RPMI7951 (cell line): ENCODE measurements at places on chromosomes 3 and 15.
A peak's percentile ranks its signal among the peaks of the same experiment; 100 is the strongest.

- DNase-seq = no peak
Measured at GRCh38 chr3:53092216-53092615, 38.0 kb downstream of the RFT1 start.

DNA sequence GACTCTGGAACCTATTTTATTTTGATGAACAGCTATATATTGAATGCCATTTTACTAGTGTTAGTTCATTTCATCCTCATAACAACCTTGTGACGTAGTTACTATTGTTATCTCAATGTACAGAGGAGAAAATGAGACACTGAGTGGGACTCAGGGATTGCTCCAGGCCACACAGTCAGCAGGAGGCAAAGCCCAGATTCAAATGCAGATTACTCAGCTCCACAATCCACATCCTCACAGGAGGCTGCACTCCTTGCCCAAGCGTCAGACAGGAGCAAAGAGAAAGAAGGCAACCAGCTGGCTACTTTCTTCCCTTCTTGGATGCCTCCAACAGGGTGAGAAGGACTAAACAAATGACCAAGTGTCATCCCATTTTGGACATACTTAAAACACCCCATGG lies 92.0 kb upstream of the CCDC54 start:
- DNase-seq = peak; percentile 74

- peak; percentile 94 for DNase-seq
Measured at GRCh38 chr3:189457201-189457607, 174.0 kb upstream of the TP63 start.

DNA sequence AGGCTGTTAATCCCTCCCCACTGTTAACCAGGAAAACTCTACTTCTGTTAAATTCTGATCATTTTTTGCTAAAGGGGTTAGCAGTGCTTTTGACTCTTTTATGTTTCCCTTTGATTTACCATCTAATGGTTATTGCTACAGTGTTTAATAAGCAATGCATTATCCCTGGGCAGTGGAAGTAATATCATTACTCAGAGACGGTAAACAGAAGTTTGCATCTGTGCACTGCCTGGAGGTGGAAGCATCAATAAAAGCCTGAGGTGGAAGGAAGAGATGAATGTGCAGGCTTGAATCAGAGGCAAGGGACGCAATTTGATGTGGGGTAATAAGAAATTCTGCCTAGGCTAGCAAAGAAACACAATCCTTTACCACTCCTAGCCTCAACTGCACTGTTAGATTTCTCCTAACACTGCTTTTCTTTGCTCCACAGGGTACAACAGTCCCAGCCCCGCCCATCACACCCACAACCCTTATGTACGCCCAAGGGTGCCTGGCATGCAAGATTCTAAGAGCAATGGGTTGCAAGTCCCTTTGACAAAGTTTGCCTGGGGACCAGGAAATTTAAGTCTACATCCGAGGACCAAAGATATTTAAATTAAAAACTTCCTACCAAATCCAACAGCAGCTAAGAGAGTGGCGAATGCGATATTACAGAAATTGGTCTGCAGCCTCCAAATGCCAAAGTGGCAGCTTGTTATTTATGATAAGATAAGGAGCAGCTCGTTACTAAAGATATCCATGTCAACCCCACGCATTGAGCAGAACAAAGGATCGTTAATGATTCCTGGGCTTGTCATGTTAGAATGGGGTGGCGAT lies 261.4 kb downstream of the FHIT start:
- DNase-seq = no peak

DNA sequence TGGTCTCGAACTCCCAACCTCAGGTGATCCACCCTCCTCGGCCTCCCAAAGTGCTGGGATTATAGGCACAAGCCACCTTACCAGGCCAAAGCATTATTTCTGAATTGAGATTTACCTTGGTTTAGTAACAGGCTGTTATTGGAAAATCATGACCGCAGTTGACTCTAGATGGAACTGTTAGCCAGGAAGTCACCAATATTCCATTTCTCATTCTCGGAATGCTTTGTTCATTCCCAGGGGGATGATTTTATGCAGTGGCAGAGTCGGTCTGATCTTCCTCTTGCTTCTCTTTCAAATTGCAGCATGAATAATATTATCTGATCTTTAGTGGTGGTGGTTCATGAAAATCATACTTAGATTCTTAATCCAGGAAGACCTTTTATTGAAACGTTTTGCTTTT lies 195.5 kb upstream of the MBNL1 start:
- no peak for DNase-seq

- DNase-seq = no peak
Measured at GRCh38 chr3:101964861-101965260, 115.5 kb downstream of the NFKBIZ start.

DNA sequence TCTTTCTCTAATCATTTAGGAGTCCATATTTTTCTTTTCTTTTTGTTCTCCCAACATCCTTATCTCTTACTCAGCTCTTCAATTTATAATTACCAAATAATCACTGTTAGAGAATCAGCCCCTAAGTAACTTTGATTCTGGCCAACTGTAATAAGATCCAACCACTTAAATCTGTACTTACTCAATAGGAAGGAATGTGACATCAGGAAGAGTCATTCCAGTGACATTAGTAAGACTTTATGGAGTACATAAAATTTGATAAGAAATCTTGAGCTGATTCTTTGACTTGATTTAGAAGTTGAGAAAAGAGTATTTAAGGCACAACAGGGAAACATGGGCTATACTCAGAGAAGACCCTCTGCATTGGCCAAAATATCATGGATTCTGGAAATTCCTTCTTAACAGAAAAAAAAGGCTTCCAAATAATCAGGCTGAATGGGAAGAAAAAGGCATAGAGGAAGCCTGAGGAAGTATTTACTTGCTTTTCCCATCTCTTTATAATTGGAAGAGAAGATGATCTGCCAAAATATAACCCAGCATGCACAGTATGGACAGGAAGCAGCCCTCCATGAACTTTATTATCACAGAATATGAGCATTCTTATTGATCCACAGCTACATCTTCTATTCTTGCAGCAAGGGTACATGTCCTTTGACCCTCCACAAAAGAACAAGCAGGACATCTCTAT lies 289.7 kb upstream of the TPRG1 start:
- peak; percentile 90 for DNase-seq

DNA sequence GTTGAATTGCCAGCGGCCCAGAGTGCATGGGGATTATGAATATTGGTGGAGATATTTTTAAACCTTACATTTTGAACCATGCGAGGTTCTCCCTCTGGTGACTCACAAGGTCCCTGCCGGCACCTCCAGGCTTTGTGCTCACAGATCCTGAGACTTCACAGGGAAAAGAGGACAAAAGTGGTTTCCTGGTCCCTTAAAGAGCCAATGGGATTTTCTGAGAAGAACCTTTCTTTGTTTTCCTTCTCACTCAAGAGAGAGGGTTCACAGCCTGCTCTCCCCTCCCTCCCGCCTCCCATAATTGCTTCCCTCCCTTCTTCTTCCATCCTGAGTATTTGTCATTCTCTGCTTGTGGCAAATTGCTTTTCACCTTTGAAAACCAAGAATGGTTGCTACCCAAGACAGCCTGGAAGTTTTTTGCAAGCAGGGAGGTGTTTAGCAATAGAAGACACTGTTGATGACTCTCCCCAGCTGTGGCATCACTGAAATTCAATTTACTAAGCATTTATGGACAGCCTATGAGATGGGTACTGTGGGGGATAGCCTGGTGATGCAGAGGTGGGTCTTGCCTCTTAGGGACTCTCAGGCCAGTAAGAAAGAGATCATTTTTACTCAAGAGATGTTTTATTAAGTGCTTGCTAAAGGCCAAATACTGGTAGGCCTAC lies 76.6 kb downstream of the CPN2 start:
- peak; percentile 76 for DNase-seq

GRCh38 chr3:31932990-31933389 lies 48.1 kb downstream of the OSBPL10 start:
- no peak for DNase-seq

GRCh38 chr15:67303490-67304363 lies 49.1 kb downstream of the IQCH start:
- DNase-seq = peak; percentile 38

- no peak for DNase-seq
Measured at GRCh38 chr3:31240466-31240865, 292.3 kb upstream of the STT3B start.

GRCh38 chr3:31713816-31714215 lies 181.1 kb downstream of the STT3B start:
- no peak for DNase-seq

GRCh38 chr3:185746470-185746869 lies 78.4 kb downstream of the IGF2BP2 start:
- no peak for DNase-seq

- no peak for DNase-seq
Measured at GRCh38 chr15:55218056-55218455, 21.3 kb upstream of the RSL24D1 start.

DNA sequence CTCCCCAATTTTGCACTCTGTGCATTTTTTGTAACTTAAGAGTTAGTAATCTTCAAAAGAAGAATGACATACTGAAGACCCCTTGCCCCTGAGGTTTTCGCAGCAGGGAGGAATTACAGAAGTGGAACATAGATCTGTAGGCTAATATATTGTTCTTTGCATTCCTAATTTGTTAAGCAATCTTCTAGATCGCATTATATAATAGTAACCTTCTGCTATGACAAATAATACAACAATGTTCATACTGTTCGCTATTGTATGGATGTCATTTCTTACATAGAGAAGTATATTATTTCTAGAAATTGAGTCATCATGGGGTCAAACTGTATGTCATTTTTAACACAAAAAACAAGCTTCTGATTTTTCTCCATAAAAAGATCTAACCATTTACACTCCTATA lies 95.8 kb upstream of the TGFBR2 start:
- no peak for DNase-seq

- no peak for DNase-seq
Measured at GRCh38 chr3:42511736-42512135, 9.3 kb downstream of the VIPR1 start.

DNA sequence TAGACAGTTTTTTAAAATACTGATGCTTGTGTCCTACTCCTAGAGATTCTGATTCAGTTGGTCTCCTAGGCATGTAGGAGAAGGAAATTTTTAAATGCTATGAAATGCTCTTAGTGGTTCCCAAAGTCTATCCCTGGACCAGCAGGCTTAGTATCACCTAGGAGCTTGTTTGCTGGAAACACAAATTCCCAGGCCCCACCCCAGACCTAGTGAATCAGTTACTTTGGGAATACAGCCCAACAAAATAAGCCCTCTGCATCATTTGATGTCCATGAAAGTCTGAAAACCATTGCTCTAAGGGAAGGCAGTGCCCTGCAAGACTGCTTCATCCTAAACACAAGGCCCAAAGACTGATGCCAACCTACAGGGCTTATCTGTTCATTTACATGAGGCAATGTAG lies 36.3 kb downstream of the CCNL1 start:
- no peak for DNase-seq

GRCh38 chr15:96297783-96298182 lies 32.7 kb upstream of the NR2F2 start:
- DNase-seq = no peak

GRCh38 chr3:98972155-98972554 lies 70.7 kb upstream of the DCBLD2 start:
- DNase-seq = peak; percentile 96

DNA sequence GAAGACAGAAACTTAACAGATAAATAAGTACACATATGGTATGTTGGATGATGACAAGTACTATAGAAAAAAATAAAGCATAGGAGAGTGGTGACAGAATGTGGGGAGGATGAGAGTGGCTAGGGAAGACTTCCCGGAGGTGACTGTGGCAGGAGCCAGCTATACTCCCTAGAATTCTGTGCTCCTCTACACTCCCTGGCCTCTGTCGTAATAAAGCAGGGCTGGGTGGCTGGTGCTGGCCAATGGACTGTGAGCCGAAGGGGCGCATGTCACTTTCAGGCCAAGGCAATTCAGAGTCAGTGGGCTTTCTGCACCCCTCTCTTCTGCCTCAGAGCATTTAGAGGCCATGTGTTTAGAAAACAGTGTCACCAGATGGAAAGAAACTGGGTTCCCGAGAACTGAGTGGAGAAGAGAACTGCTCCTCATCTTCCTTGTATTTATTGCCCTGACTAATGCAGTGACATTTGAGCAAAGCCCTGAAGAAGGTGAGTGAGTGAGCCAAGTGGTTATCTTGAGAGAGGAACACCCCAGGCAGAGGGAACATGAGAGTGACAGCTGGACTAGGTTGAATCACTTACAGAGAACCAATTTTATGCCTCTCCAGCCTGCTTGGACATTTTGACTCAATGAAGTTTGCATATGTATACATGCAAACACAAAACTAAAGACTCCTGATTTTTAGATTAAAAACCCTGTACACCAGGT lies 5.2 kb upstream of the VPS8 start:
- DNase-seq = no peak

- DNase-seq = no peak
Measured at GRCh38 chr3:65888196-65888595, 150.5 kb downstream of the MAGI1 start.
